Gastroesophageal sphincter (tissue), 4 donors: ENCODE measurements at places on chromosomes 12 and 14. TPM values are rescaled to one million over a fixed set of nuclear protein-coding genes. Genes with fewer than 3 reads are reported as not detected.

LIN7A gene
- total RNA-seq: 8.6 TPM

PLEKHG7 gene
- not detected for total RNA-seq

CFAP251 gene
- 1.1 TPM for total RNA-seq

RPL10L gene
- total RNA-seq: not detected

JAG2 gene
- 18.5 TPM for total RNA-seq

P3H3 gene
- 22.1 TPM for total RNA-seq

TAS2R46 gene
- 5.8 TPM for total RNA-seq

SERPINA9 gene
- total RNA-seq: not detected

SYNDIG1L gene
- not detected for total RNA-seq
